Thyroid gland (tissue), 4 donors: ENCODE measurements at places on chromosomes 7 and 10. TPM values are rescaled to one million over a fixed set of nuclear protein-coding genes. Genes with fewer than 3 reads are reported as not detected.

- H3K27me3 ChIP-seq: no peaks in the 10 kb centered on the region
- no peak for DNase-seq
- no peak overlapping the region for H3K27ac ChIP-seq
- no peaks in the 10 kb centered on the region for H3K36me3 ChIP-seq
- H3K4me1 ChIP-seq: peaks cover 23% of the 10 kb centered on the region
- H3K4me3 ChIP-seq: no peak overlapping the region
Observed at GRCh38 chr10:97816609-97817008, 33.0 kb upstream of the GOLGA7B start.

GRCh38 chr7:70695795-70696083, 436.2 kb upstream of the GALNT17 start:
- no peak for DNase-seq
- H3K4me1 ChIP-seq: peaks cover 3% of the 10 kb centered on the region
- no peaks in the 10 kb centered on the region for H3K27me3 ChIP-seq
- H3K36me3 ChIP-seq: no peaks in the 10 kb centered on the region

GRCh38 chr7:99000904-99001465, 122.7 kb downstream of the TRRAP start:
- DNase-seq: no peak
- H3K4me1 ChIP-seq: peaks cover 3% of the 10 kb centered on the region
- H3K36me3 ChIP-seq: peaks cover 41% of the 10 kb centered on the region
- no peaks in the 10 kb centered on the region for H3K27me3 ChIP-seq
- no peak overlapping the region for H3K4me3 ChIP-seq

DNA sequence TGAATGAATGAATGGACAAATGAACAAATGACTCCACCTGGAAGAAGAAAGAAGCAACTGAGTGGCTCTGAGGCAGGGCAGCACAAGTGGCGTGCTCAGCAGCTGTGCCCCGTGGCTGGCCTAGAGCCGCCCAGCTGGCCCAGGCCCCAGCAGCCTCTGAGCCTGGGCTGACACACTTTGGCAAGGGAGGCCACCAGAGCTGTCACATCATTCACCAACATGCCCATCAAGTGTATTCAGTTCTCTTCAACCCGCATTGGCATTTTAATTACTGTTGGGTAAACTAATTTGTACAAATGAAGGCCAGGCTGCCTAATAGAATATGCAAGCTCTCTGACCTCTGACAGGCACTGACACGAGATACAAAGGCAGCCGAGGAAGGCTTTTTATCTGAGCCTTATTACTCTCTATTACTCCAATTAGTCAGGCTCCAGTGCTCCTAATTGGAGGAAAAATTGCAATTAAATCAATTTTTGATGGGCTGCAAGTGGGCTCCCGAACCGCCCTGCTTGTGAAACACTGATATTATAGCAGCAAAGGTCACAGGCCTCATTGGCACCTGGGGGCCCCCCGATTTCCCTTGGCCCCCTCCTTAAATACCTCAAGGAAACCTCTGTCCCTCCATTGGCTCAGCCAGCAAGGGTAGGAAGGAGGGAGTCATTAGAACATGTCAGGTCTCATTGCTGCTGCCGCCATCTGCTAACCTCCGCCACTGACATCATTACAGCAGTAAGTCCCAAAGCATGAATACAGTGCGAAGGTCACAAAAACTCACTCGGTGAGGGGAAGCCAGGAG, 41.9 kb downstream of the DPCD start:
- no peak for DNase-seq
- H3K4me3 ChIP-seq: no peak overlapping the region
- H3K4me1 ChIP-seq: peaks cover 5% of the 10 kb centered on the region
- no peaks in the 10 kb centered on the region for H3K27me3 ChIP-seq

- no peaks in the 10 kb centered on the region for H3K27me3 ChIP-seq
- no peak overlapping the region for H3K4me3 ChIP-seq
- H3K27ac ChIP-seq: peak overlapping the region; percentile 53
- peak; percentile 64 for DNase-seq
- peaks cover 30% of the 10 kb centered on the region for H3K4me1 ChIP-seq
- H3K36me3 ChIP-seq: no peaks in the 10 kb centered on the region
Observed at GRCh38 chr10:132447446-132448247, 50.6 kb downstream of the PWWP2B start.

Gene ABCC2
- total RNA-seq: 1.0 TPM

Gene OR9A2
- 1.2 TPM for total RNA-seq

Gene DDIT4
- 93.0 TPM for total RNA-seq

Gene DNAJC12
- 1.9 TPM for total RNA-seq
